ENCODE measurements at places on chromosomes 3 and 15.

- no peak for DNase-seq
These were observed 18.1 kb downstream of the DNAJC13 start for GRCh38 chr3:132435224-132435910.

GRCh38 chr15:75067123-75067830 is 43.9 kb downstream of the PPCDC start:
- DNase-seq = no peak

DNA sequence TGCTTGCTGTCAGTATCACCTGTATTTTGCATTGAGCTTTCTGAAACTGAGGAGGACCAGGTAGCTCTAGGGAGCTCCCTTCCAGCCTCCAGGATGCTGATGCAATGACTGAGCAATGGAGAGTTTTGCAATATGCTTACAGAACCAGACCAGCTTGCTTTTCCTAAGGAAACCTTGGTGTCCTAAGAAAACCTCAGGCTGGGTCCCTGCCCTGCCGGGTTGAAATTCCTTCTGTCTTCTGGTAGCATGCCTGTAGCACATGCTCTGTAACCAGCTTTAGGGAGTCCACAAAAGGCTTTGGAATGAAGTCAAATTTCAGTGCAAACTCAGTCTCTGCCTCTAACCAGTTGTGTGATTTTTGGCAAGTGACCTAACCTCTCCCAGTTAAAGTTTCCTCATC is 65.8 kb upstream of the GSK3B start:
- DNase-seq = no peak

- DNase-seq = no peak
These were observed 16.9 kb downstream of the RFTN1 start for GRCh38 chr3:16496408-16497222.

GRCh38 chr15:74950078-74950908 is 6.3 kb downstream of the RPP25 start:
- DNase-seq = peak; percentile 49

DNA sequence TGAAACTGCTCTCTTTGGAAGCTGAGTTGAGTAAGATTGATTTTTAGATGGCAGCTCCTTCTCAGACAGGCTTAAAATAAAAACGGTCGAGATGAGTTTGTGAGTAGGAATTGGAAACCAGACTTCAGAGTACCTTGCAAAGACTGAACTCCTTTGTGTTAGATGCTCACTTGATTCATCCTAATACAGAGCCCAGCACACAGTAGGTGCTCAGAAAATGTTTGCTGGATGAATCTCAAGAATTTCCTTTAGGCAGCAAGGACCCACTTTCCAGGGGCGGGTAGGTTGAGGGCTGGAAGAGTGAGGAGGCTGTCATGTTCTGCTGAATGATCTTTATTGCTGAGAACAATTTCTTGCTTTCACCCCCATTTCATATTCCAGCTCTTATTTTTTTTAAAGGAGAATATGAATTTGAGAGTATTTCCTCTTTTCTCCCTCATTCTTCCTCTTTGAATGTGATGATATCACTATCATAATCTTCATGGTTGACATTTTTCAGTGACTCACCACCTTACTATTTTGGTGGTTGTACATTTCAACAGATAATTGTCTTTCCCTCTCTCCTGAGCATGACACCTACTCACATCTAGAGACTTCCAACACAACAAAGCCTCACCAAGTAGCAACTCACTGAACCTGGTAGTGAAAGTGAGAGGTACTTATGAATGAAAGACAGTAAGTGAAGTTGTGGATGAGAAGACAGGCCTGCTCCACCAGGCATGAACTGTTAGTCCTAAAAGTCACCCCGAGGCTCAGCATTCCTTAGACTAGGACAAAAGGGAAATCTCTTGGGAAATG is 113.3 kb downstream of the PDCD6IP start:
- DNase-seq = no peak

DNA sequence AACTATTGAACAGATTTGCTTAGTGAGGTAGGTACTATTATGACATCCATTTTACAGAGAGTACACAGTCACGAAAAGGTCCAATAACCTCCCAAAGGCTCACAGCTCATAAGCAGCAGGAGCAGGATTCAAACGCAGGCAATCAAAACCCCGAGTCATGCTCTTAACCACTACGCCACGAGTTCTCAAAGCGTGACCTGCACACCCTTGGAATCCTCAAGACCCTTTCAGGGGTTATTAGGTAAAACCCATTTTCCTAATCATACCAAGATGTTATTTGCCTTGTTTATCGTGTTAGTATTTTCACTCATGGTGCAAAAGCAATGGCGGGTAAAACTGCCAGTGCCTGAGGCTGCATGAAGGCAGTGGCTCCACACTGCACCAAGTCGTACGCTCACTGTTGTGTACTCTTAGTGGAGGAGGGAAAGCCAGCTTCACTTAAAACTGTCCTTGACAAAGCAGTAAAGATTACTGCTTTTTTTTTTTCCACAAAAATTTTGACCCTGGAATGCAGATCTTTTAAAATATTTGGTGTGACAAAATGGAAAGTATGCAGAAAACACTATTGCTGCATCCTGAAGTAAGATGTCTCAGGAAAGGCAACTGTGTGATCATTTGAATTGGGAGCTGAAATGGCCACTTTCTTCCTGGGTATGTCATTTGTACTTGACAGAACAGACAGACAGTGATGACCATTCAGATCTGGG is 96.1 kb downstream of the IGF2BP2 start:
- no peak for DNase-seq

DNA sequence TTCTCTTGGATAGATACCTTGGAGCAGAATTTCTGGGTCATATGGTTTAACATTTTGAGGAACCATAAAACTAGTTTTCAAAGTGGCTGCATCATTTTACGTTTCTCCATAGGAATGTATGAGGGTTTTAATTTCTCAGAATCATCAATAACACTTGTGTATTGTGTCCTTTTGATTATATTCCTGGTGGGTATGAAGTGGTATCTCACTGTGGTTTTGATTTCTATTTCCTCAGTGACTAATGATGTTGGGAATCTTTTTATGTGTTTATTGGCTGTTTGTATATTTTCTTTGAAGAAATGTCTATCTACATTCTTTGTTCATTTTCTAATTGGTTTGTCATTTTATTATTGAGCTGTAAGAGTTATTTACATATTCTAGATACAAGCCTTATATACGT is 28.8 kb downstream of the CDIN1 start:
- no peak for DNase-seq

GRCh38 chr3:186444974-186445373 is 82.9 kb upstream of the DGKG start:
- no peak for DNase-seq

DNA sequence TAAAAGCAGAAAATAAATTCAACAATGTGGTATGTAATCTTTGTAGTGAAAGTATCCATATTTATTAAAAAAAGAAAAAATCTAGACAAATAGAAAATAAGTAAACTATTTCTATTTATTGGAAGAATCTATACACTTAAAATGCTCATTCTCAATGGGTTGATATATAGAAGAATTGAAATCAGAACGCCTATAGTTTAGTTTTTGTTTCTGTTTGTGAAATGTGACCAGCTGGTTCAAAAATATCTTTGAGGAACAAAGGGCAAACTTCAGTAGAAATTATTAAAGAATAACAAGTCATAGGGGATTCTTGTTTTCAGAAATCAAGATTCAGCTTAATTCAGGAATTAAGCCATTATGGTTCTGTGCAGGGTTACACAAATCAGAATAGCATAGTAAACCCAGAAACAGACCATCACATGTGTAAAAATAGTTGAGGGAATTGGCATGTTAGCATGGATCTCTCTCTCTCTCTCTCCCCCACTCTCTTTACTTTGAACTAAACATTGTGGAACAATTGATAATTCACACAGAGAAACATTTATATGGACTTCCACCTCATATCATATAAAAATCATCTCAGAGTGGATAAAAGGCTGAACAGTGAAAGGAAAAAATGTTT is 134.0 kb downstream of the CHL1 start:
- DNase-seq = no peak

DNA sequence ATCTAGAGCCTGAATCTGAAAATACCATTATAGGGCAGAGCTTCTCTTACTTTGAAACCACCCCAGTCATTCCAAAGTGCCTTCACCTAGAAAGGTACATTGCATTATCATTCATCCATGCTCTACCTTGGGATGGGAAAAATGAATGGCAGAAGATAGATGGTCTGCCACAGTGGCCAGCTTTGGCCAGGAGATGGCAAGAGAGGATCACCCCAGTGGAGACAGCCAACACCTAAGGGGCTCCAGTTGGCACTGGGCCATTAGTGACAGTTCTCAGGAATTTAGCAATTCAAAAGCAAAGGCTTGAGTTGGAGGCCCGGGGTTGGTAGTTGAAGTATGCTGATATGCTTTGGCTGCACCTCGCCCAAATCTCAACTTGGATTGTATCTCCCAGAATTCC is 253.6 kb upstream of the MRPL3 start:
- no peak for DNase-seq

DNA sequence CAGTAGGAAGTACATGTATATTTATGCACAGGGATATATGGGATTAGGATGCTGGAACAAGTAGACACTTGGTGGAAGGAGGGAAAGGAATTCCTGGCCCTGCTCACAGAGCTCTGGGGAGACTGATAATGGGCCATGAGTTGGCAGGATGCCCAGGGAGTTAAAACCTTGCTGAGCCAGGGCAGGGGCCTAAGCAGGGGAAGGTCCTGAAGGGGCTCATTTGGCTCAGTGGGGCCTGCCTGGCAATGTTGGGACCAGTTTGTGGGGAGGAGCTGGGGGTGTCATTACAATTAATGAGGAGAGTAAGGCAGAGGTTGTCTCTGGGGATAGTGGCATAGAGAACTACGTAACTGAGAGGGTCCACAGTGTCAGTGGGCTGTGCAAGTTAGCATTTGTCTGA is 124.2 kb upstream of the ADPGK start:
- no peak for DNase-seq

DNA sequence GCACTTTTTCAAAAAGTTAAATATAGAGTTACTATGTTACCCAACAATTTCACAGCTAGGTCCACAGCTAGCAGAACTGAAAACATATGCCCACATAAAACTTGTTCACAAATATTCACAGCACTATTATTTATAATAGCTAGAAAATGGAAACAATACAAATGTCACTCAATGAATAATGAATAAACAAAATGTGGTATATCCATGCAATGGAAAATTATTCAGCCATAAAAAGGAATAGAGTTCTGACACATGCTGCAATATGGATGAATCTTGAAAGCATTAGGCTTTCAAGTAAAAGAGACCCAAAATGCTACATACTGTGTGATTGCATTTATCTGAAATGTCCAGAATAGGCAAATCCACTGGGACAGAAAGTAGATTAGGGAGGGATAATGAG is 111.9 kb downstream of the MECOM start:
- DNase-seq = no peak

DNA sequence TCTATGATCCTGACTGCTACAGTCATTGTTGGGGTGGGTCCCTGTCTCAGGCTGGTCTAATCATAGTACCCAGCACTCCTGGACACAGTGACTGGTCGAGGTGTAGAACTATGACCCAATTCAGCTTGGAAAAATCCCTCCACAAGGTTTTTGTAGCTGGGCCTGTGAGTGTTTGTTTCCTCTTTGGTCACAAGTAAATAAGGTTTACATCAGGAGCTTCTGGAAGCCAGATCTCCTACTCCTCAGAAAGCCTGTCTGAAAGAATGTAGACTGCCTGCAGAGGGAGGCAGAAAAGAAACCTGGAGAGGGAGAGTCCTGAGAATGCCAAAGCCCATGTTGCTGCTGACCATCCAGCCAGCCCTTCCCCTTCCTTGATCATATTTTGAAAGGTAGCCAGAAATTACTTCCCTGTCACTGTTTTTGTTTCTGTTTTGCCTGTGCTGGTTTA is 123.2 kb downstream of the RAP2B start:
- DNase-seq = no peak

DNA sequence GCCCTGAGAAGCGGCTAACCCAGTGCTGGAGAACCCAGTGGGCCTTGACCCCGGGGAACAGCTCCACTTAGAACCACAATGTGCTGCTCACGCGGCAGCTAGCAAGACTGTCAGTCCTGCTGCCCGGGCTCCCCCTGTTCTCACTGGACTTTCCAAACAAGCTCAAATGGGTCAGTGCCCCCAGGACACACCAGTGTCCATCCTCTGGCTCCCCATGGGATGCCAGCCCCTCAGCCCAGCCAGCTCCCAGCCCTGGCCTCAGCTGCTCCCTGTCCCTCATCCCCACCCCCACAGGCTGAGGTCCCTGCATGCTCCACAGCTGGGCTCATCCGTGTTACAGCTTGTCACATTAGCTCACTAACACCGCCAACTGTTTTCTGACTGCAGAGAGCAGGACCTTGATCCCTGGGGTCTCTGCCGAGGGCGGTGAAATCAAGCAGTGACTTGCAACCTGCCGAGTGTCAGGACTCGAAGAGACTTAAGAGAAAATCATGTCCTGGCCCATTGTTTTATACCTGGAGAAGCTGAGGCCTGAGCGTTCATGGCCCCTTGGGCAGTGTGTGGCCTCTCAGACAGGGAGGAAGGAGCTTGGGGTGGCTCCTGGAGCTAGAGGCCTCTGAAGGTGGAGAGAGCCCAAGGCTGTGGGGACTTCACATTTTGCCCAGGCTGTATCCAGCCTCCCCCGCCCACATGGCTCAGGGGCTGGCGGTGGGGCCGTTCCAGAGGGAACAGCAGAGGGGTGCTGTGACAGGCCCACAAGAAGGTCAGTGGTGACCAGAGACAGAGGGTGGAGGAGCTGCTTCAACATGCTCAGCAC is 157.5 kb downstream of the MEGF11 start:
- DNase-seq = no peak

DNA sequence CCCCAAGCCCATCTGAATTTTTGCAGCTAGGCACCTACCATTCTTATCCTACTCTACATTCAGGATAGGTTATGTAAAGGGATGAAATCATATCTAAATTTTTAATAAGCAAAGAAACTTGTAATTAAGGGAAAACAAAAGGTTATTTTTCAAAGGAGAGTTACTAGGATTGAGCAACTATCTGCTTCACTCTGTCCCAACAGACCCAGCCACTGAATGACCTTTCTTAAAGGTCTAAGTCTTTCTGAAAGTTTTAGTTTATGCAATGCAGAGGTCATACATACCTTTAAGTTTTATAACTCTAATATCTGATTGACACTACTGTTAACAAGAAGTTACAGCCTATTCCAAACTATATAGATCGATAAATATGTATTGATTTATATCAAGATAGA is 209.2 kb upstream of the CTNNB1 start:
- no peak for DNase-seq

DNA sequence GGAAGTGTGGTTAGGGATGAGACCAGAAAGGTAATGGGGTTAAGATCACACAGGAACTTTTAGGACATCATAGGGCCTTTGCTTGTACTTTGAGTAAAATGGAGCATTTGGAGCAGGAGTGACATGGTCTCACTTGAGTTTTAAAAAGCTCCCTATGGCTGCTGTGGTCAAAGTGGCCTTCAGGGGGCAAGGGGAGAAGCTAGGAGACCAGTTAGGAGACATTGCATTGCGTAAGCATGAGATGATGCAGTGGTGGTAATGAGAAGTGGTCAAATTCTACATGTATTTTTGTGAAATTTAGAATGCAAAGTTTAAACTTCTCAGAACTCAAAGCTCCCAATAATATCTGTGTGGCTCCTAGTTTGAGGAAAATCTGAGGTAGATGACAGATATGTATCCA is 27.9 kb downstream of the MED12L start:
- no peak for DNase-seq

- no peak for DNase-seq
These were observed 1.4 kb downstream of the GJD2 start for GRCh38 chr15:34753236-34753894.
